Activated T-cell treated with anti-CD3 and anti-CD28 coated beads for 48 hours (primary cell): ENCODE measurements at places on chromosomes 13 and 19.

DNA sequence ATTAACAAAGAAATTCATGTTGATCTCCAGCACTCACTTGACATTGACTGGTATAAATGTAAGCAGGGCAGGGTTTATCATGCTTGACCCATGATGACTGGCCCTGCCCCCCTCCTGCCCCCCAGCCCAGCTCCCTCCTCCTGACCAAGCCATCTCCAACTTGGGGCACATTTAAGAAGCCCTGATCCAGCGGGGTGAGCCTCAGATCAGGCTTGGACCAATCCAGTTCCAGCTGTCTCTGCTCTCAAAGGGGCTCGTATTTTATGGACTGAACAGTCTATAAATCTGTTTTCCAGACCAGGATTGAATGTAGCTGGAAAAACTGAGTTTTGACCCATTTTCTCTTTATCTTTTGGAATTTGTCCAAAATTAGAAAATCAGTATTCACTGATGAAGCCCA is 100.0 kb downstream of the COL4A1 start:
- DNase-seq: no peak

- no peak for DNase-seq
These were observed 24.5 kb downstream of the UBA2 start for GRCh38 chr19:34452723-34453122.

- DNase-seq: no peak
These were observed 18.5 kb downstream of the RFXAP start for GRCh38 chr13:36837354-36838092.

GRCh38 chr19:54465426-54466109 is 2.0 kb upstream of the LENG9 start:
- no peak for DNase-seq

- DNase-seq: no peak
These were observed 162.3 kb upstream of the SERP2 start for GRCh38 chr13:44211286-44211685.

GRCh38 chr19:46494146-46494940 is 1.3 kb downstream of the PNMA8B start:
- no peak for DNase-seq

DNA sequence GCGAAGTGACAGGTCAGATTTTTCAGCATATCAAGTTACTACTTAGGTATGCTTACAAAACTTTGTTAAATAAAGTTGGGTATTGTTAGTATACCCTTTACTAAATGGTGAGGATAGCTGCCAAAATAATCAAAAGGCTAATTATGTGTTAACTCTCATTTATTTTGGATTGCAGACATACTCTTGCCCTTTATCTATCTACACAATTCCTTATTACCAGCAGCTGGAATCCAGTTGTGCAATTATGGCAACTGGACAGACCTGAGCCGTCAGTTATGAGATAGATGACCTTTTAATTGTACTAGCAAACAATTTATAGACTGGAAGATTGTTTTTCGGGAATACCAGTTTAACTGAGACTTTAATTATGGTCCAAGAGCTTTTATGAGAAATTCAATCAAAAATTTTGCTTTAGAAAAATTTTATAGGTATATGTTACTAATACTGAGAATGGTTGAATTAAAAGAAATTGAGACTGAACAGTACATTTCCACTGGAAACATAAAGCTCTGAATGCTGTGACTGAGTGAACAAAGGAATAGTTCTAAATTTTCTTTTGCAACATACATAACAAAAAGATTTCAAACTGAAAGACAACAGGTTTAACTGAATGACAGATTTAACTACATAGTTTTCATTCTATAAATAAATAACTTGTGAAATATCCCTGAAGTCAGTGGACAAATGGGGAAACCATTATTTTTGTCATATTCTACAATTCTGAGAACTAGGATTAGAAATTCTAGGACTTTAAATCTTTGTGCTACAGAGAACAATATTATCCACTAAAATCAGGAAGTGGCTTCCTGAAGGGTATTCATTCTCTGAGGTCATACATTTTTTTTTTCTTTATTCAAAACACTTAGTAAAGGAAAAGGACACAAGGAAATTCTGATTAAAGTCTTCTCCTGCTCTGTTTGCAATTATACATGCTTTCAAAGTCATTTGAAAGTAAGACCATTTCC is 97.4 kb downstream of the ZC3H13 start:
- DNase-seq: no peak

- no peak for DNase-seq
These were observed 1.4 kb upstream of the FCHO1 start for GRCh38 chr19:17749912-17750317.

DNA sequence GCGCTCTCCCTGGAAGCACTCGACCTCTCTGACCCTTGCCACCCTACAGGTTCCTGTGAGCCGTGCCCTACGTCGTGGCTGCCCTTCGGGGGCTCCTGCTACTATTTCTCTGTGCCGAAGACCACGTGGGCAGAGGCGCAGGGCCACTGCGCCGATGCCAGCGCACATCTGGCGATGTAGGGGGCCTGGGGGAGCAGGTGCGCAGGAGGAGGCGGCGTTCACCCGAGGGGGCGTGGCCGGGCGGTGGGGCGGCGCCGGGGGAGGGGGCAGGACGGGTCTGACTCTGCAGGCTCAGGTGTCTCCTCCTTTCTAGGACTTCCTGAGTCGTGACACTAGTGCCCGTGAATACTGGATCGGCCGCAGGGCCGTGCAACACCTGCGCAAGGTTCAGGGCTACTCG is 26.4 kb downstream of the CLEC4M start:
- no peak for DNase-seq

GRCh38 chr19:7159105-7159933 is 89.8 kb downstream of the ZNF557 start:
- DNase-seq: no peak

- DNase-seq: no peak
These were observed 155.2 kb downstream of the DPF1 start for GRCh38 chr19:38068826-38069225.

DNA sequence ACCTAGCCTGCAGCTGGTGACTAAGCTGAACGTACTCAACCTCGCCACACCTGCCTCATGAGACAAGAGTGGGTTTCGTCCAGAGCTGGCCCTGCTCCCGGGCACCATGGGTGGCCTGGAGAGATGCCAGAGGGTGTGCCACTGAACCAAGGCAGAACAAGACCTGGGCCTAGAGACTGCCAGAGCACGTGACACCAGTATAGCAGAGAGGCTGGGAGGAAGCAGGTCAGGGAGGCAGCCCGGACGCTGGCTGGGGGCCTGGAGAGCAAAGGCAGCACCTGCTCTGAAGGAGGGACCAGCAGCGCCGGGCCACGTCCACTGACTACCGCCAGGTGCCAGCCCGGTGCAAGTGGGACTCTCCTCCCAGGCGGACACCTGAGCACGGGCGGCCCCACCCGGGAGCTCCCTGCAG is 7.3 kb upstream of the C13orf46 start:
- no peak for DNase-seq

- DNase-seq: peak; percentile 51
These were observed at the start of gene TSC22D1 for GRCh38 chr13:44575741-44576350. Gene TSC22D1 (minus strand): TSS chr13:44576330. CDS start chr13:44576074, 256 bp downstream.

GRCh38 chr19:49836176-49837008 is 14.6 kb upstream of the PTOV1 start:
- no peak for DNase-seq

GRCh38 chr13:30108216-30108912 is 199.0 kb downstream of the KATNAL1 start:
- no peak for DNase-seq

- no peak for DNase-seq
These were observed 297.6 kb downstream of the SLITRK6 start for GRCh38 chr13:85501616-85502015.

DNA sequence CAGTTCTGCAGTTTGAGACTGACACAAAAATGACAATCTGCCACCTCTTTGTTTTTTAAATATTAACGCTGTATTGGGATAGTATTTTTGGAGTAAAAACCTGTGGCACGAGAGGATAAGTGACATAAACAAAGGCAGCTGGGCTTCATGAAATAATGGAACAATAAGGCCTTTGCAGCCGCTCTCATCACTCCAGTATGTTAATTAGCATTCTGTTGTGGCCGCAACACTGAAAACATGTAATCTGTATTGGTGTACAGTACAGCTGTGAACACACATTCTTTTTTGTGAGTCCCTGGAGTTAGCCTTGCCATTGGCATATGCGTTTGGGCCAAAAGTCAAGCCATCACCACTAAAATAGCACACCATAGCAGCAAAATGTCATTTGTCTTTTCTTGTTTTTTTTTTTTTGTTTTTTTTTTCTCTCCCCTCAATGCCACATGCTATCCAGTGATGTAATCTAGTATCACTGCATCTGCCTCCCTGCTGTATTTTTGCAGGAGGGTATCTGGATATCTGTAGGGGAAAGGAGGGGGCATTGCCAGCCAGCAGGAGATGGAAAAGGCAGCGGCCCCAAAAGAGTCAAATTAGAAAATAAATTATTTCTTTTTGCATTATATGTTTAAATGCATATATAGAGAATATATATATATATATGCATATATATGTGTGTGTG is 885 bp upstream of the ZNF536 start:
- DNase-seq: no peak

GRCh38 chr13:51811046-51811445 is 7.1 kb upstream of the DHRS12 start:
- no peak for DNase-seq

- no peak for DNase-seq
These were observed 116.5 kb downstream of the SPRY2 start for GRCh38 chr13:80224468-80224867.

- no peak for DNase-seq
These were observed 77.2 kb upstream of the TMTC4 start for GRCh38 chr13:100751826-100752225.

GRCh38 chr13:23643338-23644125 is 73.3 kb downstream of the TNFRSF19 start:
- DNase-seq: no peak

- DNase-seq: peak; percentile 90
These were observed at the start of the genes MAU2 and SUGP1 for GRCh38 chr19:19320361-19321140. Gene MAU2 (plus strand): TSS chr19:19320829. CDS start chr19:19320860, 31 bp downstream. Gene SUGP1 (minus strand): TSS chr19:19320509. CDS start chr19:19320496, 13 bp downstream.

DNA sequence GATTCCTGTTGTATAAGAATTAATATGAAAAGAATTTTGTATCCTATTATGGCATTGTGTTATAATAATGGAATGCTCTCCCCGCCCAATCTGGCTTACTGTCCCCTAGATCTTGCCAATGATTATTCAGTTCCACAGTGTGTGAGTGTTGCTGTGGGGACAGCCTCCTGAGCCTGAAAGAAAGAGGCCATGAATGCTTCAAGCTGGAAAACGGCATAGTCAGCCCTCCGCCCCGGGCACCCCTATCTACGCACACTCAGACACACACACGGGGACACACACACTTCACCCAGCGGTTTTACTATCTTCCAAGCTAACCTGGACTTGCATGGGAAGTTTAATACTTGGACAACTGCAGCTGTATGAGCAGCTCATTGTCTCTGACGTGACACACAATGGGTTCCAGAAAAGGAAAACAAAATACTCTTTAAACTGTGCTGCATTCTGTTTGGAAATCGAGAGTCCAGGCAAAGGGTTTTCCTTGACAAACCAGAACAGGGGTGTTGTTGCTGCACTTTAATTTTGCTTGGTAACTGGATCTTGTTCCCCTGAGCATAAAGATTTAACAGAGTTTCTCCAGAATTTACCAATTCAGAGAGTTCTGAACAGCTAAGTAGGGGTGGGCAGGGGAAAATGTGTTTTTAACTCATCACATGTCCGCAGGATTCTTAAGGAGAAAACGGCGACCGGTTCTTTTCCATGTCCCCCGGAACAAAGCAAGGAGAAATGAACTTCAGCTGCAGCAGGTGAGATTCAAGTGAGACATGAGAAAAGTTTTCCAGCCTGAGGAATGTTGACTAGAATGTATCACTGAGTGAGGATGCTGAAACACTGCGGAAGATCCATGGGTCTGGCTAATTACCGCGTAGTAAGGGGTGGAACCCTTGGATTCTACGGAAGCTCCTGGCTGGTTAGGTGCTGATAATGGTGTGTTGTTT is 472.9 kb downstream of the FOXO1 start:
- DNase-seq: no peak

DNA sequence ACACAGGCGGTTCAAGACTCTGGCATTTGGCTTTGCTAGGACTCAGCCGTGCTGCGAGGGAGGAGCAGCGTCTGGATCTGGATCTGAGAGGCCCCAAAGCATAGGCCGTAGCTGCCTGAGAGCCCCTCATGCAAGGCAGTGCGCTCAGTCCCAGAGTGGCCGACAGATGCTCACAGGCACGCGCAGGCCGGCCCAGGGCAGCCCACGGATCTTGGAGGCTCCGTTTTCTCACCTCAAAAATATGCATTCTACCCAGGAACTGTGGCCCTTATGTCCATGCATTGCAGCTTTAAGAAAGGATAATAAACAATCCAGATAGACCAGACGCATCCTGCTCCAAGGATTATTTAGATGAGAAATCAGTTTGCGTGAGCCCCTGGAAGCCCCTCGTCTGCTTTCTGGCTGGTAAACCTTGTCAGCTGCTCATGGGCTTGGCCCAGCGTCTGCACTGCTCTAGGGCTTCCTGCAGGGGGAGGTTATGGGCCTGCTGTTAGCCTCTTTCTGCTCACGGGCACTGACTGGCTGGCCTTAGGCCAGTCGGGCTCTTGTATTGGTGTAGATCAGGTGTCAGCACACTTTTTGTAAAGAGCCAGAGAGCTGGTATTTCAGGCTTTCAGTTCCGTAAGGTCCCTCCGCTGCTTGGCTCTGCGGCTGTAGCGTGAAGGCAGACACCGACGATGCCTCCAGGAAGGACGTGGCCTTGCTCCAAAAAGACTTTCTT is 24.2 kb downstream of the TEX29 start:
- no peak for DNase-seq

DNA sequence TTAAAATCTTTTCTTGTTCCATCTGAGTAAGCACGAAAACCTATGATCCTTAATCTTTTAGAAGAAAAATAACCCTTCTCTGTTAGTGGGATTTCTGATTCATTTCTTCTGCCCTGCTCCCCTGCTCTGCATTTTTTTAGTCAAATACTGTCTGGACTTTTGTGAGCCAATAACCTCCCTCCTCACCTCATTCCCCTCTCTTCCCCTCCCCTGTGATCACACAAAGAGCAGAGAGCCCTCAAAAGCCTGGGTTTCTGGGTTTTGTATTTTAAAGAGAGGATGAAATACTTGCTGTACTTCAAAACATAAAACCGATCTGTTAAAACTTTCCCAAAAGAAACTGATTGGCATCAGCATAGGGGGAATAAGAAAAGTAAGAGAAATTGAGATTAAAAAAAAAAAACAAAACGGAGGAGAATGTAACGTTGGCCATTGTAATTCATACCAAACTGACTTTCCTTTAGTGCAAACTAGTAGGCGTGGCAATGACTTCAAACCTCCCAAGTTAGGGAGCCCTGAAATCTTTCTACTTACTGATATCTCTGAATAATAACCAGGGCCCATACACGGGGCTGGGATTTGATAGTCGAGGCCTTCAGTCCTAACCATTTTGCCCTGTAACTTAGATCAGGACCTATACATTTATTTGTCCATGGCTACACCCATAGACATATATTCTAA is 232.9 kb downstream of the TM9SF2 start:
- no peak for DNase-seq

GRCh38 chr19:55146078-55146704 is 2.8 kb downstream of the TNNT1 start:
- no peak for DNase-seq

DNA sequence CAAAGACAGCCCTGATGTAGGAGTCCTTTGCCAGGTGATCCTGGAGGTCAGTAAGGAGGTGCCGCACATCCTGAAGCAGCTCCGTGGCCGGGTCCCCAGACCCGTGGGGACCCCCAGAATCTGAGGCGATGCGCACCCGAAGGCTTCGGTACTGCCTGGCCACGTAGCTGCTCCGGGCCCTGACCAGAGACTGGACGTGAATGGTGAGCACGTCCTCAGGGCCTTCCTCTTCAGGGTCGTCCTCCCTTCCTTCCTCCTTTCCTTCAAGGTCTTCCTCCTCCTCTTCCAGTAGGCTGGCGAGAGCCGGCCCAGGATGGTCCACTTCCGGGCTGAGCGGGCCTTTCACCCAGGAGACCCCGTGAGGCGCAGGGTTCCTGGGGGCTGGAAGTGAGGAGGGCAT is 7.5 kb downstream of the RINL start:
- DNase-seq: no peak

GRCh38 chr13:51397262-51397941 is 55.4 kb downstream of the INTS6 start:
- DNase-seq: no peak
